Liver (tissue), 10 donors: ENCODE measurements at places on chromosomes 11 and 22.

DNA sequence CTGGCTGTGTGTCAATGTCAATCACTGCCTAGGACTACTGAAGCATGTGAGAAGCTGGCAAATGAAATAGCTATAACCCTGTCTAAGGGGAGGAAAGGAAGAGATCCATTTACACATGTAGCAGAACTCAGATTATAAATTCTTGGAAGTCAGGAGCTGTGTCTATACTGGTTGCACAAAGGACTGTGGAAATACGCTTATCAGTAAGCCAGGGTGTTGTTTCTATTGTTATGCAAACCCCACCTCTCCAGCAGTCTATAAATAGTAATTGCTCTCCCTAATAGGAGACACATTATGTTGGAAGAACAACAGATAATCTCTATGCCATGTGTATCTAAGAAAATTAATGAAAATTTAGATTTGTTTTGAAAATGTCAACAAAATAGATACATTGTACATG is 693.4 kb upstream of the CCDC90B start:
- H3K27ac ChIP-seq: no peak overlapping the region
- H3K36me3 ChIP-seq: no peaks in the 10 kb centered on the region
- H3K4me3 ChIP-seq: no peak overlapping the region
- no peaks in the 10 kb centered on the region for H3K4me1 ChIP-seq

GRCh38 chr11:115996808-115997188 is 492.6 kb upstream of the CADM1 start:
- H3K27me3 ChIP-seq: no peaks in the 10 kb centered on the region
- no peak overlapping the region for H3K4me3 ChIP-seq
- no peak overlapping the region for H3K27ac ChIP-seq
- no peak for DNase-seq

DNA sequence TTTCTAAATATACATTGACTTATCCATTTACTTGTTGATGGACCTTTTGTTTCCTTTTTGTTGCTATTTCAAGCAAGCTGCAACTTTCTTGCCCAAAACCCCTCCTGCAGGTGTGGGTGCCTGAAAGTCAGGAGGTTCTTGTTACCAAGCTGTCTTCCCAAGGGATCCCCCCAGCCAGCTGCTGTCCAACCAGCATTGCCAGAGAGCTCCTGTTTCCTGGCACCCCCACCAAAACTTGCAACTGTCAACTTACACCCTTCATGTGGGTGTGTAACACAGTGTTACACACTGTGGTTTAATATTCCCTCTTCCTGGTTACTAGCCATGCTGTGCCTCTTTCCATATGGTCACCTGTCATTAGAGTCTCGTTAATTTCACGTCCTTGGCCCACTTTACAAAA is 1.6 kb upstream of the KRTAP5-1 start:
- H3K27me3 ChIP-seq: no peaks in the 10 kb centered on the region
- no peak for DNase-seq
- H3K36me3 ChIP-seq: no peaks in the 10 kb centered on the region
- H3K27ac ChIP-seq: no peak overlapping the region
- H3K4me3 ChIP-seq: no peak overlapping the region

DNA sequence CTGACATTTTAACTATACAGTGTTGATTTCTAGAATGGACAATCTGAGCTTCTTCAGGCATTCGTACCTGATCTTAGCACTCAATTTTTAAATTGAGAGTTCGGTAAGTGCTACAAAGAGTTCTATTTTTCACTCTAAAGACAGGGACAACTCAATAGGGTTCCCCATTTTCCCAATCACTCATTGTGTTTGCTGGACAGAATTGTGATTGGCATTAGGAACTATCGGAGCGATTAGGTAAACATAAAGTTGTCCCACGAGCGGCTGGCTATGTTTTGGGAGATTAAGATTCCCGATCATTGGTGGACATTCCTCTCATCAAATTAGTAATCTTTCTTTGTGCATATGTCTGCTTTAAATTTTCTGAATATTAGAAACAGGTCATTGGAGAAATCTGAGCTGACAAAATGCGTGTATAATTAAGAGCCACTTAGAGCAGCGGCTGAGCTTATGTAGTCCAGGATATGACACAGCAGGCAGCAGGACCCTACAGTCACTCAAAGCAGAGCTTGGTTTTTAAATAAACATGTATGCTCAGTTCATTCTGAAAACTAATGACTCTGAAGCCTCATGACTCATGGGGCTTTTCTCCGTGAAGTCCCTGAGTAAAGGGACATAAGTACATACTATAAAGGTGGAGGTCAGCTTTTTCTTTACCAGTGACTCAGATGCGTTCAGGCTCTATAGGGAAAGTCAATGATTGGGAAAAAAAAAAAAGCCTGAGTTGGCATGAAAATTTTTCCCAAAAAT is 109.4 kb downstream of the GRIA4 start:
- no peaks in the 10 kb centered on the region for H3K36me3 ChIP-seq
- no peak overlapping the region for H3K4me3 ChIP-seq
- no peak overlapping the region for H3K27ac ChIP-seq
- H3K27me3 ChIP-seq: no peaks in the 10 kb centered on the region

GRCh38 chr11:16997624-16998023 is 16.6 kb downstream of the PLEKHA7 start:
- peaks cover 3% of the 10 kb centered on the region for H3K36me3 ChIP-seq
- peaks cover 57% of the 10 kb centered on the region for H3K4me1 ChIP-seq
- H3K27ac ChIP-seq: peak overlapping the region; percentile 53
- H3K4me3 ChIP-seq: no peak overlapping the region
- DNase-seq: no peak
- H3K27me3 ChIP-seq: no peaks in the 10 kb centered on the region

GRCh38 chr11:117334896-117335295 is 7.2 kb downstream of the CEP164 start:
- no peak overlapping the region for H3K4me3 ChIP-seq
- H3K27ac ChIP-seq: no peak overlapping the region
- H3K36me3 ChIP-seq: peaks cover under 1% of the 10 kb centered on the region
- H3K4me1 ChIP-seq: no peaks in the 10 kb centered on the region
- H3K27me3 ChIP-seq: no peaks in the 10 kb centered on the region

- no peaks in the 10 kb centered on the region for H3K36me3 ChIP-seq
- no peak overlapping the region for H3K27ac ChIP-seq
- H3K4me1 ChIP-seq: peaks cover 20% of the 10 kb centered on the region
- peak overlapping the region; percentile 24 for H3K4me3 ChIP-seq
- H3K27me3 ChIP-seq: peaks cover 4% of the 10 kb centered on the region
- no peak for DNase-seq
Observed at GRCh38 chr11:8019314-8020243, 32.4 kb downstream of the EIF3F start.

DNA sequence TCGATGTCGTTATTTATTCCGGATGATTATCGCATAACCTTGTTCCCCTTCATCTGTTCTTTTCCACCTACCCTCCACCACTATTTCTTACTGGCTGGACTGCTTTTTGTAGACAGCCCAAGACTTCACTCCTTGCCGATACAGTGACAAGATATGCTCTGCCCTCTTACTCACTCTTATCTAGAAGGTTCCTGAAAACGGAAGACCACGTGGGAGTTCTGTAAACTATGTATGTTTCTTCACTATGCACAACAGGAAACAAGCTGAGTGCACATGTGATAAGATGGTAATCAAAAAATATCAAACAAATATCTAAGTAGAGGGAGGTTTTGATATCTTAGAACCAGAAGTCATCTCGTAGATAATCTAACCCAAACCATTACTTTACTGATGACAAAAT is 122.9 kb upstream of the ARHGAP20 start:
- H3K27me3 ChIP-seq: no peaks in the 10 kb centered on the region
- H3K4me3 ChIP-seq: no peak overlapping the region
- no peak for DNase-seq
- H3K4me1 ChIP-seq: no peaks in the 10 kb centered on the region
- H3K27ac ChIP-seq: no peak overlapping the region

DNA sequence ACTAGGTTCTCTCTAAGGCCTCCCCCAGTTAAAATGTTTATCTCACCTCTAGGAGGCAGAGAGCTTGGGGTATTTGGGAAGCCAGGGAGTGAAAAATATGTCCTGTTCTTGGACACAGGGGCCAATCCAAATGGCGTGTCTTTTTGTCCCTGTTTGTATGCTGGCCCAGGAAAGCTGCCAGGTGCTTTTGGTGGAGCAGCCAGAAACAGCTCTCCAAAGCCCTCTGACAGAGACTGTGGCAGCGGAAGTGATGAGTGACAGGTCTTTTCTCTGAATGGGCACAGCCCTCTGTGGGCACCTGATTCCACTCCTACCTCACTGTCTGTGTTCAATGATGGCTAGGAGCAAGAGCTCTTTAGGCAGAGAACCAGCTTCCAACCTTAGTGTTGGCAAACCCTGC is 106.4 kb upstream of the KIRREL3 start:
- no peaks in the 10 kb centered on the region for H3K36me3 ChIP-seq
- no peak overlapping the region for H3K4me3 ChIP-seq
- no peaks in the 10 kb centered on the region for H3K27me3 ChIP-seq

- DNase-seq: no peak
- no peaks in the 10 kb centered on the region for H3K4me1 ChIP-seq
- no peaks in the 10 kb centered on the region for H3K36me3 ChIP-seq
- H3K27me3 ChIP-seq: no peaks in the 10 kb centered on the region
Observed at GRCh38 chr11:19084661-19085315, 24.3 kb upstream of the MRGPRX2 start.

DNA sequence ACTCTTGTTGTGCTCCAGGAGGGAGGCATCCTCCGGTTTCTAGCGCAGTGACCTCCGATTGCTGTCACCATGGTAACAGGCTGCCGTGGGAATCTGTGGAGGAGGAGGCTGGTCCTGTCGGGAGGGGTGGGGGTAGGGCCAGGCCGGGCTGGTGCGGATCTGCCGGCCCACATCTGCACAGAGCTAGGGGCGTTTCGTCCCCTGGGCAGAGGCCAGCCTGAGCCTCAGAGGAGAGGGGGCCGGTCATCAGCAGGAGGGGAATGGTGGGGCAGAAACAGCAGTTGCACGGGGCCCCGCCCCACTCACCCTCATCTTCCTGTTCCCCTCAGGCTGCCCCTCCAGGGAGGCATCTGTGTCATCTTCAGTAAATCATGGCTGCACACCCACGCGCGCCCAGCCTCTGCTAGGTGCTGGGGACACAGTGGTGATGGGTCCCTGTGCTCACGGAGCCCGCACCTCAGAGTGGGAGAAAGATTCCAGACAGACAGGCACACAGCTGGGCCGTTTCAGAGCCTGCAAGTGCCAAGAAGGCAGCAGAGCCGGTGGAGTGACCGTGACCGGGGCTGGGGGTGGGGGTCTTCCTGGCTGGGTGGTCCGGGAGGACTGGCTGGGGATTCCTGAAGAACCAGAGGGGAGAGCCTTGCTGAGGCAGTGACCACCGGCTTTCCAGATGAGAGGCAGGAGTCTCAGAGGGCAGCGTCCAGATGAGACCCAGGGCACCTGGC is 120.5 kb downstream of the CACNA1I start:
- peaks cover 2% of the 10 kb centered on the region for H3K27me3 ChIP-seq
- H3K4me1 ChIP-seq: peaks cover under 1% of the 10 kb centered on the region
- no peaks in the 10 kb centered on the region for H3K36me3 ChIP-seq
- H3K27ac ChIP-seq: no peak overlapping the region
- H3K4me3 ChIP-seq: no peak overlapping the region

GRCh38 chr11:88523386-88524071 is 186.0 kb upstream of the CTSC start:
- no peaks in the 10 kb centered on the region for H3K4me1 ChIP-seq
- H3K4me3 ChIP-seq: no peak overlapping the region
- no peaks in the 10 kb centered on the region for H3K36me3 ChIP-seq
- no peak overlapping the region for H3K27ac ChIP-seq

- H3K27me3 ChIP-seq: no peaks in the 10 kb centered on the region
- no peaks in the 10 kb centered on the region for H3K4me1 ChIP-seq
- H3K27ac ChIP-seq: no peak overlapping the region
- DNase-seq: no peak
Observed at GRCh38 chr11:78392854-78393253, 24.8 kb downstream of the GAB2 start.

GRCh38 chr11:134939905-134940304 is 527.9 kb upstream of the B3GAT1 start:
- no peak for DNase-seq
- no peaks in the 10 kb centered on the region for H3K36me3 ChIP-seq
- no peaks in the 10 kb centered on the region for H3K27me3 ChIP-seq
- no peaks in the 10 kb centered on the region for H3K4me1 ChIP-seq
- no peak overlapping the region for H3K27ac ChIP-seq

DNA sequence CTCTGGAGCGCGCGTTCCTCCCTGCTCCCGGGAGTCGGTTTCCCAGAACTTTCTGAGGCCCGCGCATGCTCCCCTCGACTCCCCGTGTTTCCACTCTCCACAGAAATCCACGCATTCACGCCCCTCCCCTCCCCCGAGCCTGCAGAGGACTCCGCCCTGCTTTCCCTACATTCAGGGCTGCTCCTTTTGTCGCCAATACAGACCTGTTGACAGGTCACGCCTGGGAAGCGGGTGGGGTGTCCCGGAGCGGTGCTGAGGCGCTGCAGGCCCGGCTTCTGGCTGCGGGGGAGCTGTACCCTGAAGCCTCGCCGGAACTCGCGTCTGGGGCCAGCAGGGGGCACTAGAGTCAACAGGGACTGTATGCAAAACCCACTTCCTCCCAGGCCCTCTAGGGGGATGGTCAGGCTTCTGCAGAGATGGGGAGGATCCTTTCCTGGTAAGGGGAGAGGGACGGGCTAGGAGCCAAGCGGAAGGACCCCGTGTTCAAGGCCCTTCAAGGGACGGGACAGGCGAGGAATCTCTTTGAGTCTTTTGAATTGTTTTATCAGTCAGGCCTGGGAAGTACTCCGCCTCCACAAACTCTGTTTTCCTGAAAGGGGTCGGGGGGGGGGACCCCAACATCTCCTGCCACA is at the start of gene PRAME:
Gene PRAME (minus strand): TSS at position 294 of the 632 bp plus-strand sequence. CDS start 2,433 bp downstream, outside the sequence.
- peak; percentile 59 for DNase-seq
- H3K36me3 ChIP-seq: no peaks in the 10 kb centered on the region
- H3K27ac ChIP-seq: no peak within 1 kb of the TSS

GRCh38 chr11:75275581-75275980 is 35.0 kb downstream of the TPBGL start:
- H3K4me3 ChIP-seq: no peak overlapping the region
- H3K36me3 ChIP-seq: no peaks in the 10 kb centered on the region
- no peaks in the 10 kb centered on the region for H3K4me1 ChIP-seq
- H3K27me3 ChIP-seq: no peaks in the 10 kb centered on the region
- no peak for DNase-seq
- peak overlapping the region; percentile 14 for H3K27ac ChIP-seq

- H3K27me3 ChIP-seq: no peaks in the 10 kb centered on the region
- DNase-seq: no peak
- H3K36me3 ChIP-seq: peaks cover 53% of the 10 kb centered on the region
- no peak overlapping the region for H3K27ac ChIP-seq
- H3K4me3 ChIP-seq: no peak overlapping the region
Observed at GRCh38 chr22:29528144-29528543, 25.4 kb downstream of the THOC5 start.

DNA sequence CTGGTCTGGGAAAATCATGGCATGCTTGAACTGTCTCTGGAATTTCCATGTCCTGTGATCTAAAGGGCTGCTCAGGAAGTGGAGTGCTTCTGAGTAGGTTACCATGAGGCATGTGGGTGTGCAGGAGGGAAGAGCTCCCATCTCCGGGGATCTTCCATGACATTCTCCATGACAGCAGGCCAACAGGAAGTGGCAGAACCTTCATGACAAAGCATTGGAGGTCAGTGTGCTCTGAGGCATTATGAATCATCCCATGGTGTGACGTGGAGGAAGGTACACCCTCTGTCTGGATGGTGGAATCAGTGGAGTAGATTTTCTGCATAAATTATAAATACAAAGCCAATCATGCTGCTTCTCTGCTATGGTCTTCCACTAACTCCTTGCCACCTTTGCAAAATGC is 139.6 kb upstream of the E2F8 start:
- no peak for DNase-seq
- H3K36me3 ChIP-seq: no peaks in the 10 kb centered on the region
- no peaks in the 10 kb centered on the region for H3K4me1 ChIP-seq
- H3K27ac ChIP-seq: no peak overlapping the region
